ENCODE measurements at places on chromosomes 12 and 14. TPM values are rescaled to one million over a fixed set of nuclear protein-coding genes. Genes with fewer than 3 reads are reported as not detected.

DNA sequence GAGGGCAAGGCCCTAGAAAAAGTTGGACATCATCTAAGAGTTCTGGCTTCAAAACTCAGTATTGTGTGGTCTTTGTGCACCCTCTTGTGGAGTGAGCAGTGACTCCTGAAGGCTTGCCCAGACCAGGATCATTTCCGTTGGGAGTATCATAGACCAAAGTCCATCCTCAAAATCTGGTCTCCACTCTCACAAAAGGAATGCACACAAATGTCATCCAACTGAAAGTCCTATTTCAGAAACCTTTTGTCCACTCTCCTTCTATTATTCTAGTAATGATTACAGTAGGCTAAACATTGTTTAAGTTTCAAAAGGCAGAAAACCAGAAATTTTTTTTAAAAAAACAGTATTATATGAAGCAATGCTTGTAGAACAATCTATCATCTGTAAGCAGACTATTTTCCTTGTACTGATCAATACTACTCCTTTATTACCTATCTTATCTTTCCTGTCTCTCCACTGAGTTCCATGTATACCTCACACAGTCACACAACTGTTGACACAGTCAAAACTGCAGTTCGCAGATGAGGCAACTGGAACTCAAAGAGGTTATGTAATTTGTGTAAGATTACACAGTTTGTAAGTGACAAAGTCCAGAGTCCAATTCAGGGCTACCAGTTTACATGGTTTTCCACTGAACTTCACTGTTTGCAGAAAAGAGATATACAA, 41.4 kb downstream of the COX16 start:
- DNase-seq = peak; percentile 49
- H3K27me3 ChIP-seq = no peaks in the 10 kb centered on the region
- H3K4me3 ChIP-seq = no peak overlapping the region
- peaks cover 13% of the 10 kb centered on the region for H3K36me3 ChIP-seq

GRCh38 chr12:29428633-29429032, 47.7 kb upstream of the ERGIC2 start:
- no peak for DNase-seq
- H3K4me1 ChIP-seq = no peaks in the 10 kb centered on the region
- peaks cover 6% of the 10 kb centered on the region for H3K27me3 ChIP-seq
- H3K4me3 ChIP-seq = no peak overlapping the region
- no peak overlapping the region for H3K27ac ChIP-seq

DNA sequence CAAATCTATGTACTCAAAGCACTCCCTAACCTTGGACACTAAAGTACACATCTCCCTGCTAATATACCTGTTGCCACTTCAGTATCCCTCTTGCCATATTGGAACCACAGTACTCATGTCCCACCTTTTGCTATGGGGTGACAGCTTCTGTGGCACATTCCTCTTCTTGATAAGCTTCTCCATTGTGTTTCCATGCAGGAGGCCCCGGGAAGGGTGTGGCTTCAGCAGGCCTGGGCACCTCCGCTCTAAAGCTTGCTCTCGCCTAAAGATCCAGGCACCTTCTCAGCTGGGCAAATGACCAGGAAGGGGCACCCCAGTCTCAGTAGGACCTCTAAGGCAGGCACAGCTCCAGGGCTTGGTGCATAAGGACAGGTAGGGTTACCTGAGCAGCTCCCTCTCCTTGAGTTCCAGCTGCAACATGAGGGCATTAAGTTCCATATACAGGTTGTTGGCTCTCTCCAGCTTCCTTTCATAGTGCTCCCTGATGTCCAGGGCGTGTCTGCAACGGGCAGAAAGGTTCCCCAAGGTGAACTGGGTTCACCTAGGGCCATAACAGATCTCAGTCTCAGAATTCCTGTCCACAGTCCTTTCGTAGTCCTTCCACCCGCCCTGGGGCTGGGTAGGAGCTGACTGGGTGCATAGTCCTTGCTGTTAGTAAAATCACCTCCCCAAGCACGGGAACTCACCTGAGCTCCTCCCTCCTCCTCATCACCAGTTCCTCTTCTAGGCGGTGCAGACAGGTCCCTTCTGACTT, 15.9 kb downstream of the MAP3K12 start:
- peak overlapping the region; percentile 74 for H3K27ac ChIP-seq
- no peaks in the 10 kb centered on the region for H3K27me3 ChIP-seq
- H3K36me3 ChIP-seq = peaks cover 50% of the 10 kb centered on the region
- DNase-seq = no peak
- H3K4me1 ChIP-seq = peaks cover 15% of the 10 kb centered on the region
- H3K4me3 ChIP-seq = no peak overlapping the region

GRCh38 chr14:93333631-93334103, 831 bp upstream of the BTBD7 start:
- peaks cover 29% of the 10 kb centered on the region for H3K36me3 ChIP-seq
- H3K27ac ChIP-seq = peak overlapping the region; percentile 85
- no peak for DNase-seq
- no peaks in the 10 kb centered on the region for H3K27me3 ChIP-seq

DNA sequence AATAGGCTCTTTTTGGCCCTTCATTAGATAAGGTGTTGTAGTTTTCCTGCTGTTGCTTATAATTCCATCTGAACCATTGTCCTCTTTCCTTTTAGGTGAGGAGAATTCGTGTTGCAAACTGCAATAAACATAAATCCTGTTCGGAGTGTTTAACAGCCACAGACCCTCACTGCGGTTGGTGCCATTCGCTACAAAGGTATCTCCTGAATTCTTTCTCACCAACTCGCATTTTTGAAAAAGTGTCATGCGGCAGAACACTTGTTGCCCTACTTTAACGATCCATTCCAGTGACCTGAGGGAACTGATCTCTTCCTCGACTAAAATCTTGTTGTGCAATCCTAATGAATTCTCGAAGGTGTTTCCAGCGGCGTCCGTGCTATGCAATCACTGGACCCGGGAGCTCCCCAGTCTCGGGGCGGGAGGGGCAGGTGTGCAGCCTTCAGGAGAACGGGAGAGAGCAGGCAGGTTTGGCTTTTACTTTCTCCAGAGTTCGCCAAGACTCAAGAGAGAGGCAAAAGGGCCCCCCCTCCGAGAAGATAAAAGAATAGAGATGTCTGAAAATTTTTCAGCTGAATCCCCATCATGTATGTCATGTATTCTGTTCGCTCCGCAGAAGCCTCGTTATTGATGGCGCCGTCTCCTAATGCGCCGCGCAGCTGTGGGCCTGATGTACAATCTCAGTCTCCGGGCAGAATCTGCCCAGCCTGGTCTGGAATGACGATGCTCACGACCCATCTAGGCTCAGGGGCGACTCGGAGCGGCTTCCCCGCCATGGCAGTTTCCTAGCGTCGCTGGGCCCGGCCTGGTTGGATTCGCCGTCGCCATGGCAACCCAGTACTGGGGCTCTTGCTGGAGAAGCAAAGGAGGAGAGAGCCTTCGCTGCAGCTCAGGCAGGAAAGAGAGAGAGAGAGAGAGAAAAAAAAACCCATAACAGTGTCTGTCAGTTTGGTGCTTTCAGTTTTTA, 38.2 kb downstream of the PLXNC1 start:
- peaks cover 4% of the 10 kb centered on the region for H3K4me1 ChIP-seq
- no peak overlapping the region for H3K4me3 ChIP-seq
- H3K27me3 ChIP-seq = peaks cover 16% of the 10 kb centered on the region
- DNase-seq = peak; percentile 91
- peaks cover 3% of the 10 kb centered on the region for H3K36me3 ChIP-seq

- no peak overlapping the region for H3K27ac ChIP-seq
- no peaks in the 10 kb centered on the region for H3K27me3 ChIP-seq
- H3K4me3 ChIP-seq = no peak overlapping the region
- peaks cover 7% of the 10 kb centered on the region for H3K4me1 ChIP-seq
Measured at GRCh38 chr12:98754095-98754494, 109.0 kb downstream of the APAF1 start.

GRCh38 chr14:59354666-59355065, 110.5 kb downstream of the GPR135 start:
- H3K27me3 ChIP-seq = no peaks in the 10 kb centered on the region
- no peak for DNase-seq
- no peak overlapping the region for H3K27ac ChIP-seq
- H3K4me3 ChIP-seq = no peak overlapping the region
- peaks cover 15% of the 10 kb centered on the region for H3K36me3 ChIP-seq

DNA sequence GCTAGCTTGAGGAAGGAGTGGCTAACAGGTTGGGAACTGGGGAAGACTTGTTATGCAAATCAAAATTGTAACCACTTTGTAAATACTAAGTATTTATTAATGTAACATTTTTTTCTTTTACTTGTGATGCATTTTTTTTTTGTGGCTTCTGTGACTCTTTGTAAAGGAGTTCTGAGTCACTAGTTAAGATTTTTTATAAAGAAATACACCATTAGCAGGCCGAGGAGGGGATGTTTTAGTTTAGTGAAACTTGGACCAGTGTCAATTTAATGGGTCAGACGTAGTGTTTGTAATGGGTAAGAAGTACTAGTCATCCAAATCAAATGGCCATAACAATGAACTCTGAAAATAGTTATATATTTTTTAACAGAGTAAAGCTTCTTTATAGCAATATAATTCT, 43.1 kb downstream of the AKAP6 start:
- no peaks in the 10 kb centered on the region for H3K27me3 ChIP-seq
- peaks cover 19% of the 10 kb centered on the region for H3K4me1 ChIP-seq
- no peak overlapping the region for H3K27ac ChIP-seq

GRCh38 chr14:105944632-105945610, 418.5 kb downstream of the TMEM121 start:
- peaks cover 81% of the 10 kb centered on the region for H3K36me3 ChIP-seq
- DNase-seq = no peak
- peaks cover 12% of the 10 kb centered on the region for H3K27me3 ChIP-seq

GRCh38 chr12:89155826-89156225, 196.5 kb downstream of the DUSP6 start:
- no peak overlapping the region for H3K4me3 ChIP-seq
- no peak overlapping the region for H3K27ac ChIP-seq
- H3K36me3 ChIP-seq = peaks cover 13% of the 10 kb centered on the region
- H3K4me1 ChIP-seq = peaks cover 26% of the 10 kb centered on the region
- H3K27me3 ChIP-seq = peaks cover 25% of the 10 kb centered on the region

DNA sequence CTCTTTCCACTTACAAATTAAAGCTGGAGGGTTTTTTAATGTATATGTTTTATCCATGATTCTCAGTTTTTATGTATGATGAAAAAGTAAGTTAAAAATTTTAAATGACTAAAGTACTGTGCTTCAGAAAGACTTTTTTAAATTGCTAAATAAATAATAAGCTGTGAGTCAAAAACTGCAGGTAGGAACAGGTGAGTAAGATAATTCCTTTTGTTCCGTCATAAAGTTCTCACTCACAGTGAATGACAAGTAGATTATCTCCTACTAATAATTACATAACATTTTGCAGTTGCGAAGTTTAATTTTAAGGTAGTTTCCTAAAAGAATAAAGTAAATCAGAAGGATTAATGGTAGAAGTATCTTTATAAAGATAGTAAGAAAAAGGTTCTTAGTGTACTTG, 78.0 kb downstream of the PRKCH start:
- no peaks in the 10 kb centered on the region for H3K36me3 ChIP-seq
- H3K4me3 ChIP-seq = no peak overlapping the region
- H3K4me1 ChIP-seq = no peaks in the 10 kb centered on the region
- H3K27me3 ChIP-seq = no peaks in the 10 kb centered on the region
- DNase-seq = no peak
- no peak overlapping the region for H3K27ac ChIP-seq

DNA sequence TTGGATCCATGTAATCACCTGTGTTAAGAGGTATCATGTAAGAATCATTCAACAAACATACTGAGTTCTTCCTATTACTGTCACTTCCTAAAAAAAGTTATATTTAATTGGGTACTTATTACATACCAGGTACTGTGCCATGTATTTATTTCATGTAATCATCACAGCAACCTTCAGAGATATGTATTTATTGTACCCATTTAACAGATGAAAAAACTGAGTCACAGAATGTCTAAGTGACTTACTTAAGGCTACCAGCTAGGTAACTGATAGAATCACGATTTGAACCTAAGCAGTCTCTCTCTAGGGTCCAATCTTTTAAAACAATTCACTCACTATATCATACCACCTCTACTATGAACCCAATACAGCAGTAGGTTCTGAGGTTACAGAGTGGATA, 2.0 kb downstream of the PSME2 start:
- peaks cover 26% of the 10 kb centered on the region for H3K36me3 ChIP-seq
- peaks cover 28% of the 10 kb centered on the region for H3K4me1 ChIP-seq
- H3K27me3 ChIP-seq = no peaks in the 10 kb centered on the region
- no peak overlapping the region for H3K27ac ChIP-seq
- no peak for DNase-seq
- no peak overlapping the region for H3K4me3 ChIP-seq

DNA sequence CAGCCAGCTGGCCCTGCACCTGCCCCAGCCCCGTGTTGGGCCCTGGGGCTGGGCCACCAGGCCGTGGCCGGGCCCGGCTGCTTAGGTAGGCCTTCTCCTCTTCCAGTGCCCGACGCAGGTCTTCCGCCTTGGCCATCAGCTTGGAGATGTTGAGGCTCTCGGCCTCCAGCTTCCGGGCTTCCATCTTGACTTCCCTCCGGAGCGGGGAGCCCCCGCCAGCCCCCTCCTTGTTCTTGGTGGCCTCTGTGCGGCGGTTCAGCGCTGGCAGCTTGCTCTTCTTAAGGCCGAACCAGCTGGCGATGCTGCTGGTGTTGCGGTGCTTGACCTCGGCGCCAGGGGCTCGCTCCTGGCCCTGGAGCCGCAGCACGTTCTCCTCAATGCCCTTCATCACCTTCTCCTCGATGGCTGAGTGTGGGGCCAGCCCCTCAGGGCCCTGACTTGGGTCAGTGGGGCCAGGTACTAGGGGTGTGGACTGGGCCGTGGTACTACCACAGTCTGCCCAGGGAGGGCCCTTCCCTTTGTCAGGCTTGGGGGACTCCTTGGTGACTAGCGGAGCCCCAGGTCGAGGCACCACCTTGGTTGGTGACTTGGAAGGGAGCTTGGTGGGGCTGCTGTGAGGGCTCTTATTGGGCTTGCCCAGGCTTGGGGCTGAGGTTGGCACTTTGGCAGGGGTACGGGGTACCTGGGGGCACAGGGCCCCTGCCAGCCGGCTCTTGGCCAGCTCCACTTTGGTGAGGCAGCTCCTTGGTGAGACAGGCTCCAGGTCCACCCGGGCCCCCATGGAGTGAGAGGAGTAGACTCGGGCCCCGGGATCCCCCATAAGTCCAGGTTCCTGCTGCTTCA, 33.2 kb downstream of the NCKAP5L start:
- no peaks in the 10 kb centered on the region for H3K27me3 ChIP-seq
- no peak for DNase-seq
- peaks cover 3% of the 10 kb centered on the region for H3K36me3 ChIP-seq
- H3K27ac ChIP-seq = no peak overlapping the region
- H3K4me3 ChIP-seq = no peak overlapping the region

- H3K4me3 ChIP-seq = peak overlapping the region; percentile 58
- H3K36me3 ChIP-seq = no peaks in the 10 kb centered on the region
- H3K27me3 ChIP-seq = peaks cover 53% of the 10 kb centered on the region
- H3K27ac ChIP-seq = no peak overlapping the region
- peaks cover 14% of the 10 kb centered on the region for H3K4me1 ChIP-seq
Measured at GRCh38 chr14:105093431-105094192, 28.4 kb upstream of the GPR132 start.

SIRT4 gene
- total RNA-seq = 4.3 TPM

ERP27 gene
- total RNA-seq = not detected

SYNDIG1L gene
- total RNA-seq = 1.9 TPM

CLEC4C gene
- total RNA-seq = 0.50 TPM

TBC1D30 gene
- total RNA-seq = 2.3 TPM

FOS gene
- 50.8 TPM for total RNA-seq

GLS2 gene
- total RNA-seq = 14.8 TPM

NRL gene
- 1.6 TPM for total RNA-seq

MAP3K9 gene
- 28.0 TPM for total RNA-seq
